Right atrium auricular region (tissue), 2 donors: ENCODE measurements at places on chromosomes 5 and 9.

GRCh38 chr5:7794823-7795222, 56.1 kb downstream of the CFAP90 start:
- H3K4me3 ChIP-seq: no peak overlapping the region
- H3K27me3 ChIP-seq: no peaks in the 10 kb centered on the region
- H3K36me3 ChIP-seq: no peaks in the 10 kb centered on the region
- no peaks in the 10 kb centered on the region for H3K4me1 ChIP-seq
- H3K27ac ChIP-seq: no peak overlapping the region
- DNase-seq: no peak

DNA sequence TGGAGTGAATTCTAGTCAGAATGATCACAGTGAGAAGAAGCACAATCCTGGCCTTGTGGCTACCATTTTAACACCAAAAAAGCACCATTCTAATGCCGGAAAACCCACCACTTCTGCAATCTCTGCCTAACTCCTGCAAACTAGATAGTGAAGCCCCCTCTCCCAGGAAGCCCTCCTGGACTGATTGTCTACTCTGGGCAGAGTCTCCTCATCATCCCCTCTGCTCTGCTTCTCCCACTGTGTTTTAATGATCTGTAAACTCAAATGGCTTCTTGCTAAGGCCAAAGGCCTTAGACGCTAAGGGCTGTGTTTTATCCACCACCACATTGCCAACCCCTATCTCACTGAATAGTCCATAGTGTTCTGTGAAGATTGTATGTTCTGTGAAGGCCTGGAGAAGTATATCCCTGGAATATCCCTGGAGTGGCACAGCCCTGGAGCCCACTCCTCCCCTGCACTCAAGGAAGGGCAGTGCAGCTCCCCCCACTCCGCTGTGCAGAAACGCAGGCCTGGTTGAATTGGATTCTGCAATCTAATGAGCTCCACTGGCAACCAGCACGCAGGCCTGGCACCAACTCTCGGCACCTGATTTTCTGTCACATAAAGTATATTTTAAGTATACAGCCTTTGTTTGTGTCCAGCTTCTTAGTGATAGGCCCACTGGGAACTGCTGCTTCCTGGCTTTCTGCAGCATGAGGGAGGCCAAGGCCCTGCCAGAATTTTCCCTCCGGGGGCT, 126.3 kb downstream of the ATPSCKMT start:
- no peak for DNase-seq
- H3K36me3 ChIP-seq: no peaks in the 10 kb centered on the region
- H3K27ac ChIP-seq: no peak overlapping the region
- no peaks in the 10 kb centered on the region for H3K4me1 ChIP-seq
- no peaks in the 10 kb centered on the region for H3K27me3 ChIP-seq
- no peak overlapping the region for H3K4me3 ChIP-seq

- no peaks in the 10 kb centered on the region for H3K4me1 ChIP-seq
- H3K27me3 ChIP-seq: no peaks in the 10 kb centered on the region
- no peak overlapping the region for H3K27ac ChIP-seq
- no peaks in the 10 kb centered on the region for H3K36me3 ChIP-seq
Measured at GRCh38 chr5:55865831-55866230, 14.7 kb downstream of the IL31RA start.

GRCh38 chr9:72276429-72276828, 88.6 kb downstream of the ZFAND5 start:
- H3K4me1 ChIP-seq: no peaks in the 10 kb centered on the region
- no peak for DNase-seq
- no peaks in the 10 kb centered on the region for H3K27me3 ChIP-seq
- H3K36me3 ChIP-seq: no peaks in the 10 kb centered on the region
- no peak overlapping the region for H3K4me3 ChIP-seq

GRCh38 chr5:181024245-181025064, 15.6 kb upstream of the BTNL9 start:
- no peak overlapping the region for H3K27ac ChIP-seq
- no peaks in the 10 kb centered on the region for H3K36me3 ChIP-seq
- no peaks in the 10 kb centered on the region for H3K4me1 ChIP-seq
- H3K4me3 ChIP-seq: no peak overlapping the region
- H3K27me3 ChIP-seq: no peaks in the 10 kb centered on the region
